Activated T-helper 1 cell treated with Interleukin-2 at 50 U/mL for 16 hours (primary cell): ENCODE measurements at places on chromosomes 2 and 18.
A peak's percentile ranks its signal among the peaks of the same experiment; 100 is the strongest.

DNA sequence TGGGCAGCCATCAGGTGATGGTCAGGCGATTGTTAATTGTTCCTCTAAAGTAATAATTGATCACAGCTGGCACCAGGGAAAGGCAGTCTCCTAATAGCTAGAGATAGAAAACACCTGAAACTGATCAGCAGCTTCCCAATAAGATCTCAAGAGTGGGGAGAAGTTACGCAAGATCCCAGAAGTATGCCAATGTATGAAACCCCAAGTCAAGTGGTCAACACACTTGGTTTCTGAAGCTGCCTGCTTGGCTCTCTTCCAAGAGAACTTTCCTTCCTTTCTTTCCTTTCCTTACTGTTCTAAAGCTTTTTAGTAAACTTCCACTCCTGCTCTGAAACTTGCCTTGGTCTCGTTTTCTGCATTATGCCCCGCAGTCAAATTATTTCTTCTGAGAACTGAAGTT, 201.6 kb upstream of the SKOR2 start:
- no peak for DNase-seq

DNA sequence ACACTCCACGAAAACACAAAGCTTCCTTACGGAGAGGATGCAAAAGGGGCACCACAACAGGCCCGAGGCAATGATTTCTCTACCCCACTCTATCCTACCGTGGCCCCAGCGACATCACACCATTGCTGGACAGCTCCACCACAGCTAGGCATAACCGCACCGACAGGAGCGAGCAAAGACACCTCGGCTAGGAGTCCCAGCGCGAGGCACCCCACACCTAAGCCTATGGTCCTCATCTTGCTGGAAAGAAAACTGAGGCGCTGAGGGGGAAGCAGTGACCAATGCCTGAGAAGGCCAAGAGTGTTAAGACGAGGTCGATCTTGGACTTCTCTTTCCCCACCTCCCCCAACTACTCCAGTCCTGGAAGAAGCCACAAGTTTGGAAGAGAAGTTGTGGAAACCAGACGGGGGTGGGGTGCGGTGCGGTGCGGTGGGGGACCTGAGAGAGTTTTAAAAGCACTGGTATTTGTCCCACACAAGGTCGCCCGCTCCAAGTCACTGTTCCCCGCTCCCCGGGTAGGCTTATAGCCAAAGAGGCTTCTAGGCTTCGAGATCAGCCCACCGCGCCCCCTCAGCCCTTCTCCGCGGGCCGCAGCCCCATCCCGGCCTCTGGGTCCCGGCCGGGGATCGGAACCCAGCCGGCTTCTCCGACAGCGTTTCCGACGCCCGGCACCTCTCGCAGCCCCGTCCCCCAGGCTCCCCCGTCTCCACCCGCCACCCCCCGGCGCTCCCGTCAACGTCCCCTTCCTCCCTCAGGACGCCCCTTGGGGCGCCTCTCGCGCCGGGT, 766 bp downstream of the PDE6D start:
- no peak for DNase-seq

GRCh38 chr2:97718051-97718882, 4.9 kb downstream of the ZAP70 start:
- DNase-seq, result peak; percentile 59

DNA sequence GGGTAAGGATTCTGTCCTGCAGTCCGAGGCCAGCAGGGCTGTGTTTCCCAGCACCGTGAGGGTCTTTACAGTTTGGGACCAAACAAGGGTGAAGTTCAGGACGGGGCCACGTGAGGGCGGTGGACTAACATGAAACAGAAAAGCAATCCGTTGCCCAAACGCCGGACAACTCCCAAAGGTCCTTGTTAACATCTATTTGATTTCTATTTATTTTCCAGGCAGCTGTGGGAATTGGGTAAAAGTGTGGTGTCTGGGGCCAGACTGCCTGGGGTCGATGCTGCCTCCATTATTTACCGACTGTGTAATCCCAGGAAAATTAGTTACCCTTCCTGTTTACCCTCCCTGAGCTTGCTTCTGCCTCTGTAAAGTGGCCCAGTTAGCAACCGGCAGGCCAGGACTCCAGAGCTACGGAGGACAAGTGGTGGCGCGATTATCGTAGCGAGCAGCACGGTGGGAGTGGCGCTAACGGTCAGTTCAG, 66.3 kb upstream of the TCF7L1 start:
- DNase-seq, result no peak

- no peak for DNase-seq
Measured at GRCh38 chr2:60707750-60708371, 48.2 kb upstream of the PAPOLG start.

DNA sequence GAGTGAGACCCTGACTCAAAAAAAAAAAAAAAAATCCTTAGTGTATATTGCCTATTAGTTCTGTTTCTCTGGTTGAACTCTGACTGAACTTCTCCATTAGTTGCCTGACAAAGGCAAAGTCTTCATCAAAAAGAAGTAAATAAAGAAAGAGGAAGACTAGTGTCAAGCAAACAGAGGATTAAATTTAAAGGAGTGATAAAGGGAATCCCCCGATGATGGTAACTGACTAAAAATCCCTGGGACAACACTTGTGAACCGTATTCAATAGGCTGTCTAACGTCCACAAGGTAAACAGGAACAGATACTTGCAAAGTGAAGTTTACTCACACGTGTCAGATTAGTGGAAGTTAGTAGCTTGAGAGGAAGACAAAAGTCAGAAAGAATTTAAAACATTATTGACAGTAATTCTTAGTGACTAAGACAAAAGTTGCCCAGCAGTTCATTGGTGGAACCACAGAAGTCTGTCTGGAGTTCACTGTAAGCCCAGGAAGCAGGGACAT, 26.2 kb upstream of the SPOPL start:
- no peak for DNase-seq
